ENCODE measurements at places on chromosomes 16 and 17.

DNA sequence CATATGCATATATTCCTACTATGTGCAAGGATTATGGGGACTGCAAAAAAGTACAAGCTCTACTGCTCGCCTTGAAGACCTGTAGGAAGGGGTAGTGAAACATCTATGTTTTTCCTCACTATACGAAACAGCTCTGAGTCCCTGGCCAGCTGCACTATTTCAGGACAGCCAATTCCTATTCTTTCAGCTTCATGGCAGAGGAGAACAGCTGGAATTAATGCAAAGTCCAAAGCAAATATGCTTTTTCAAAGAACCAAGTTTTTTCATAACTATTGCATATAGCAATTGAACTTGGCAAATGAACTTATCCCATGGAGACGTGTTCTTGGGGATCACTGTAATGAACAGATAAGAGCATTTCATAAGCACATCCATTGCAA, 122.3 kb downstream of the SPACA3 start:
- no peak for DNase-seq

DNA sequence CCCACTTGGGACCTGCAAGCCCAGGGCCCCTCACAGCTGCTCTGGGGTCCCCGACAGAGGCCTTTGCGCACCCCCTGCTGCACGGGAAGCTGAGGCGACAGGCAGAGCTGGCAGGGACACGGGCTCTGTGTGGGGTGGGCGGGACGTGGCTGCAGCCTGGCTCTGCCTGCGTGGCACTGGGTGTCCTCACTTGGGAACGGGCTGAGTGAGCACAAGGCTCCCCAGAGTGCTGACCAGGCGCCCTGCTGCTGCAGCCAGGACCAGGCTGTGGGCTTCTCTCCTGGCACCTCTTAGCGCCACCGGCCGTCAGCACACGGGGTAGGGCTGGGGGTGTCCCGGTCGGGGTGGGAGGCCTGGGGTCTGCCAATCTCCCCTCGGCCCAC, 6.6 kb downstream of the C1QTNF8 start:
- DNase-seq, result no peak

DNA sequence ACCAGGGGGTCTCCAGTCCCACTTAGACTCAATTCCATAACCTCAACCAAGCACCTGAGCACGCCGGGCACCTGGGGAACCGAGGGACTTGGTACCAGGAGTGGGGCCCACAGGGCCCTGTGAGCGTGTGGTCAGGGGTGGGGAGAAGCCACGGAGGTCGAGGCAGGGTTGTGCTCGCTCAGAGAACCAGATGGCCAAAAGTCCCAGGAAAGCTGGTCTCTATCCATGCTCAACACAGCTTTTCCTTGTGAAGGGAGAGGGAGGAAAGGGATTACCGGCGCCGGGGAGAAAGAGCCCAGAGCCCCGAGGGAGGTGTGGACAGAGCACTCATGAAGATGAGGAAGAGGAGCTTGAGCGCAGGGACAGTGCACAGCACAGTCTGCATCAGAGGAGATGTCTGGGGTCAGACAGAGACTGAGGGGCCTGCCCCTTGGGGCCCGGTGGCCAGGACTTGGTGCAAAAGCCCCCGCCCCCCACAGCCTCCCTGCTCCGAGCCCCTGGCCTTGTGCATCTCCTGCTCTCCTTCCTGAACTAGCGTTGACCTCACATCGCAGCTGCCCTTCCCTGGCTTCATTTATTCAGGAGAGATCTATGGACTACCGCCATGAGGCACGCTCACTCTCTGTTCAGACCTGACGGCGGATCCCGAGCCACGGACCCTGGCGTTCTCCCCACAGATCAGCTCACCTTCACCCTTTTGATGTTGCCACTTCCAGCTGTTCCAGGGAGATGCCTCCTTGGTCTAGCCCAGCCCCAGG, 355.4 kb upstream of the TNRC6C start:
- DNase-seq, result no peak

DNA sequence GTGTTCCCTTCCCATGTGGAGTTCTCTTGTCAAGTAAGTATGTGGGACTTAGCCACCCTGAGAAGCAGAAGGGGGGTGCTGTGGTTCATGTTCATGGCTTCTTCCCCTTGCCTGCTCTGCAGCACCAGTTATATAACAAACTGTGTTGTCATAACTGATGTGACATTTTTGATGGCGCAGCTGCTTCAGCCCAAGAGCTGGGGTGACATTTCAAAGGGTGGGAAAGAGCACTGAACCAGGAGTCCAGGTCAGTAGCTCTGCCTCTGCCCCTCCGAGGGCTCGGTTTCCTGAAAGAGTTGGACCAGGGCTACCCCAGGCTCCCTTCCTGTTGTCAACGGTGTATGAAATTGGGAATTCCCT, 7.4 kb downstream of the GNAO1 start:
- no peak for DNase-seq

GRCh38 chr17:58332778-58333735, 4.5 kb upstream of the TSPOAP1 start:
- no peak for DNase-seq

- no peak for DNase-seq
Measured at GRCh38 chr16:72282362-72282761, 110.4 kb upstream of the PMFBP1 start.

DNA sequence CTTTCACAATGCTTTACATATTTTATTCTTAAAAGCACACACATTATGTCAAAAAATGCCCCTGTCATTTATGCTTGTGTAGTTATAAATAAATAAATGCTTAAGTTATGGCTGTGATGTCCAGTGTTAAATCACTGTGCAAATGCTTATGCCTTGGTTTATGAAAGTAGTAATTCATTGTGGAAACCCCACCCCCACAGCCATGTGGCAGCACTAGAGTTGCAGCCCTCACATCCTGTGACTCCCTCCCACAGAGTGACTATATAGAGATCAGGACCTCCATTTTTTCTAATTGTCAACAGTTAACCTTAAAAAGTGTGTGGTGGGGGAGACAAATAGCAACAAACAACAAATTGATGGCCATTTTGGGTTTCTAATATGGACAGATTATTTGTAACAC, 2.4 kb downstream of the SKAP1 start:
- DNase-seq, result no peak

DNA sequence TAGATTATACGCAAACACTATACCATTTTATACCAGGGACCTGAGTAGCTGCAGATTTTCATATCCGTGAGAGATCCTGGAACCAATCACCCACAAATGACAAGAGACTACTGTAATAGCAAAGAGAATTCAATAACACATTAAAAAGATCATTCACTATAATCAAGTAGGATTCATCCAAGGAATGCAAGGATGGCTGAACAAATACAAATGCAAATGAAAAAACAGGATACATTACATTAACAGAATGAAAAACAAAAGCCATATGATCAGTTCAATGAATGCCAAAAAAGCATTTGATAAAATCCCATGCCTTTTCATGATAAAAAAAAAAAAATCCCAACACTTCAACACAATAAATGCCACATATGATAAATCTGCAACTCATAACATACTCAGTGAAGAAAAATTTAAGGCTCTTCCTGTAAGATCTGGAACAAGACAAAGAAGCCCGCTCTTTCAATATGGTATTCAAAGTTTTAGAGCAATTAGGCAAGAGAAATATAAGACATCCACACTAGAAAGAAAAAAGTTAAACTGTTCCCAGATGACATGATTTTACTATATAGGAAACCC, 29.0 kb downstream of the N4BP1 start:
- DNase-seq, result no peak

DNA sequence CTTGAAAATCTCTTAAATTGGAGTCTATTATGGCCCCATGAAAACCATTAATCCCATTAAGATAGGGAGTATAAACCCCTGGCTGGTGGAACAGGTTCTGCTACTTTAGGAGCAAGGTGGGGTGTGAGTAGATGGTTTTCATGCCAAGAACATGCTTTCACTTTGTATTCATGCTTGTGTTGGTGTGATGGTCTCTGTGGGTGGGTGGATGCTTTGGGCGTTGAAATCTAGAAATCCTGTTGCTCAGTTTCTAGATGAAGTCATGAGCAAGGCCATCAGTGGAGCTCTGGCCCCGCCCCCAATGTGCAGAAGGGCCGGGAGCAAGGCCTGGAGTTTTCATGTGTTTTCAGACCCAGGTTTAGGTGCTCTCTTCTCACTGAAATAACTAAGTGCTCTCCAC, 20.1 kb downstream of the PLD6 start:
- DNase-seq, result no peak

- DNase-seq, result no peak
Measured at GRCh38 chr16:12589676-12590075, 214.0 kb downstream of the CPPED1 start.

- peak; percentile 71 for DNase-seq
Measured at GRCh38 chr16:4293822-4294457, 21.1 kb upstream of the TFAP4 start.

GRCh38 chr16:85245307-85246172, 133.3 kb upstream of the CIBAR2 start:
- DNase-seq, result peak; percentile 54

DNA sequence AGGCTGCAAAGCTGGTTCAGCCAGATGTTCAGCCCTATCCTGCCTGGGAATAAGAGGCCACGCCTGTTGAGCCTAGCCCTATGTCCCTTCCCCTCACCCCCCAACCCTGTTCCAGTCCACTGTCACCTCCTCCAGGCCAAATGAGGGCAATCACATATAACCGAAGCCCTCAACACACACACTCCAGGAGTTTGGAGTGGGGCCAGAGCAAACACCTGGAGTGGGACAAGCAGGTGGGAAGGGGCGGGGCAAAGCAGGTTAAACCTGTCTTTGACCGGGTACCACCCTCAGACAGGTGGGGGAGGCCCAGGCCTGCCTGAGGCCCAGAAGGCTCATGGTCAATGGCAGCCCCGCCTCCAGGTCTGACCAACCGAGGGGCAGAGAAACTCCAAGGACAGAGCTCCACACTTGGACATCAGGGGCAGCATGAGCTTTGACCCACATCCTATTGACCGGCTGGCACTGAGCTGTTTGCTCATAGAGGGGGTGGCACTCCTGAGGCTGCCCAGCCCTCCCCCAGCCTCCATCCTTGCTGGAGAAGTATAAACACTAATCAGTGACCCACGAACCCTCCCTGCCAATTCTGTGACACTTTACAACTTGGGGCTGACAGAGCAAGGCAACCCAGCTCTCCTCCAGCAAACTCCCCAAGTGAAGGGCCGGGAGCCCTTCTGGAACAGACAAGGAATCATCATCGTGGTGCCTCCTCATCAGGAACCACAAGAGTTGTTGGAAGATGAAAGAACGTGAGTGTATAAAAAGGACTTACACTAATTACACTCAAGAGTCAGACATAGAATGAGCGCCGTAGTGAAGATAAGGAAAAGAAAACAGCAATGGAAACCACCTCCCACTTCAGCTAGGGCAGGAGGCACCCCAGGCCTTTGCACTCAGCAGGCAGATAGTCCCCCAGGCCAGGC, 1.5 kb downstream of the ESRP2 start:
- peak; percentile 76 for DNase-seq

DNA sequence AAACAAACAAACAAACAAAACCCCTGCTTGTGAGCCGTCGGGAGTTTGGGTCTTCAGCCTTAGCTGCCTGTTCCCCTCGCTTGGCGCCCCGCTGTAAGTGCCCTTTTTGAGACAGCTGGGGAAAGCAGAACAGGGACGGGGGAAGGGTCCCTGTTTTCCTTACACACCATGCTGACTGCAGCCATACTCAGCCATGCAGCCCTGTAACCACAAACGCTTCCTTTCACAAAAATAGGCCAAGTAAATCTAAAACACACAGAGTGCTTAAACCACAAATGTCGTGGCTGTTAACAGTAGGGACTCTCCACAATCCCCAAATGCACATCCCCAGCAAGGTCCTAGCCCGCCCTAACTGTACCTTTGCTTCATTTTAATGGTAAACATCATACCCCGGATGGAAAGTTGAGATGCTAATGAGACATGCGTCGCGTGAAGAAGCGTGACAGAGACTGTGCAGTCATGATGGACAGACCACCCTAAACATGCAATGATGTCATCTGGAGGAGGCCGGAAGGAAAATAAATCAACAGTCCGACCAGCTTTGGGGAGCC, 129.9 kb downstream of the MGAT5B start:
- DNase-seq, result no peak
